Fibroblast of upper back skin (primary cell): ENCODE measurements at places on chromosomes 1 and 21.
A peak's percentile ranks its signal among the peaks of the same experiment; 100 is the strongest.

- DNase-seq = peak; percentile 58
Measured at GRCh38 chr1:156086256-156086662, 4.0 kb upstream of the MEX3A start.

- DNase-seq = peak; percentile 57
Measured at GRCh38 chr1:233790662-233791371, 113.7 kb upstream of the SLC35F3 start.

DNA sequence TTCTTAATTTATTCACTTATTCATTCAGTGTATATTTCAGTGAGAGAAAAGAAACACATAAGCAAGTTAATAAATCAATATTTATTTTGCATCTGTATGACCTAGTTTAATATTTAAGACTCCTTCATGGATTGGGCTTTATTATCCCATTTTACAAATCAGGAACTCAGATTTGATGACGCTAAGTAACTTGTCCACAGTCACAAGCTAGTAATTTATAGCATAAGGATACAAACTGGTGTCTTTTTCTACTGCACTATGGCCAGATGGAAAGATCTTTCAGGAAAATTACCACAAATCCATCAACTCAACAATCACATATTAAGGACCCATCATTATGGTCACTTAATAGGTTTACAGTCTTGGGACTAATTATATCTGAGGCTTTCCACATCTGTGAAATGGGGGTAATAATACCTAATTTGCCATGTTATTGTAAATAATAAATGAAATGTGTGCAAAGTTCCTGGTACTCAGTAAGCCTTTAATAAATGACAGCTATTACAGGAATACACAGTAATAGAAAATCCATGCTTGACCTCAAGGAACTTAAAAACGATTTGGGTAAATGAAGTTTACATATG is 13.3 kb downstream of the CDKN2C start:
- no peak for DNase-seq

DNA sequence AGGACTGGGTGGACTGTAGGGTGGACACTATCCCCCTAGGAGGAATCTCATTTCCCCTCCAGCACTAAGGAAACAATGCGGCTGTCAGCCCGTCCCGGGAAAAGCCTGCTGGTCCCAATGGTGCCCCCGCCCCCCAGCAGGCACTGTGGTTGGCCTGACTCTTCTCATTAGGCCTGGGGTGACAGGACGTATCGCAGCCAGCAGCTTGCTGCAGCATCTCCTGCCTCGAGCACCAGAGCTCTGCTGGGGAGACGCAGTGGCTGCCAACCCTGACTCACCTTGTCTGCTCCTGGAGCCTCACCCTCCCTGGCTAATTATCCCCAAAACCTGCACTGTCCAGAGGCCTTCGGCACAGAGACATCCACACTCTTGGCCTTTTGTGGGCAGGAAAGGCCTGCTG is 115.1 kb upstream of the GJB5 start:
- DNase-seq = no peak

DNA sequence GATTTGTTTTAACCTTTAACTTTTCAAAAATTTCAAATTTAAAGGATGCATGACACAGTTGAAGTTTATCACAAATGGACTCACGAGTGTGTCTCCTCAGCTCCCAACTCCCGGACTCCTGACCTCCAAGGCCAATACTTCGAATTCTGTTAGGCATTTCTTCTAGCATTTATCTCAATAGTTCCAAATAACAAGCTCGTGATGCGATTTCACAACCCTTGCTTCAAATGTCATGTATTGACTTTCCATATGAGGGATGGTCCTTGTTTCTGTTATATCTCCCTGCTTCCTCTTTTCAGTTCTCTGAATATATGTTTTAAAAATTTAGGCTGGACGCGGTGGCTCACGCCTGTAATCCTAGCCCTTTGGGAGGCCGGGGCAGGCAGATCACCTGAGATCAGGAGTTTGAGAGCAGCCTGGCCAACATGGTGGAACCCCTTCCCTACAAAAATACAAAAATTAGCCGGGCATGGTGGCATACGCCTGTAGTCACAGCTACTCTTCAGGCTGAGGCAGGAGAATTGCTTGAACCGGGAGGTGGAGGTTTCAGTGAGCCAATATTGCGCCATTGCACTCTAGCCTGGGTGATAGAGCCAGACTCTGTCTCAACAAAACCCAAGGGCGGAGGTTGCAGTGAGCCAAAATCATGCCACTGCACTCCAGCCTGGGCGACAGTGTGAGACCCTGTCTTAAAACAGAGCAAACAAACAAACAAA is 52.0 kb upstream of the TINAGL1 start:
- no peak for DNase-seq

DNA sequence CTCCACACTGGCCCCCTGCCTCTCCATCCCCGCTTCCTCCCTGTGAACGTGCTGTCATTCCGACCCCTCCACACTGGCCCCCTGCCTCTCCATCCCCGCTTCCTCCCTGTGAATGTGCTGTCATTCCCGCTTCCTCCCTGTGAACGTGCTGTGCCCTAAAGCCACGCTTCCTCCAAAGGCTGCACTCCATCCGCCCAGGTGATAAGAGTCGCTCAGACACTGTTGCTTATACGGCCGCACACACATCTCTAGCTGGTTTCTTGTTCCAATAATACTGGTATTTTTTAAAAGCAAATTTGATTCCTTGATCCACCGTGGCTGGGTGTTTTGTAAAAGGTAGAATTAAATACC is 39.3 kb upstream of the TSPEAR start:
- DNase-seq = no peak

DNA sequence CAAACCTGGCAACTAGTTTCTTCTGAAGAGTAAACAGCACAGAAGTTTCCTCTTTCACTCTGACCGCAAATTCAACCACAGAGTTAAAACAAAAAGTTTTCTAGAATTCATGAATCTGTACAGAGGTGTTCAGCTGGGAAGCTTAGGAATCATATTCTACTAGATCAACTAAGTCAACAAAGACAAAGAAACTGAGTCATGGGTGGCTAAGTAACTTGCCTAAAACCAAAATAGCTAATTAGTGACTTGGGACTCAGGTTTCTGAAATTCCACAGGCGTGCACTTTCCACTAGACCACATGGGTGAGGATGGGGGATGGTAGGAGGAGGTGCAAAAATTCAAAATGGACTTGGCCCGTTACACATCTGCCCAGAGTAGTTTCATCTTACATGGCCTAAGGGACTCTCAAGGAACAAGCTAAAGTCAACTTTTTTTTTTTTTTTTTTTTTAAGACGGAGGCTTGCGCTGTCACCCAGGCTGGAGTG is 25.8 kb downstream of the PTPN14 start:
- peak; percentile 39 for DNase-seq

- DNase-seq = no peak
Measured at GRCh38 chr1:25011943-25012638, 82.0 kb upstream of the RUNX3 start.

DNA sequence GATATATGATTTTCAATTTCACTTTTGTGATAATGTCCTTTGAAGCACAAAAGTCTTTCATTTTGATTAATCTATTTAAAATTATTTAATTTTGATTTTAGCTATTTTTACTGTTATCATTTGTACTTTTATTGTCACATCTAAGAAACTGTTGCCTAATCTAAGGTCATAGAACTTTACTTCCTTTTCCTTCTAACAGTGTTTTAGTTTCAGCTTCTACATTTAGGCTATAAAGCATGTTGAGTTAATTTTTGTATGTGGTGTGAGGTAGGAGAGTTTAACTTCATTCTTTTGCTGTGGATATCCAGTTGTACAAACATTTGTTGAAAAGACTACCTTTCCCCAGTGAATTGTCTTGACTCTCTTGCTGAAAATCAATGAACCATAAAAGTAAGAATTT is 204.5 kb downstream of the TM2D1 start:
- no peak for DNase-seq

DNA sequence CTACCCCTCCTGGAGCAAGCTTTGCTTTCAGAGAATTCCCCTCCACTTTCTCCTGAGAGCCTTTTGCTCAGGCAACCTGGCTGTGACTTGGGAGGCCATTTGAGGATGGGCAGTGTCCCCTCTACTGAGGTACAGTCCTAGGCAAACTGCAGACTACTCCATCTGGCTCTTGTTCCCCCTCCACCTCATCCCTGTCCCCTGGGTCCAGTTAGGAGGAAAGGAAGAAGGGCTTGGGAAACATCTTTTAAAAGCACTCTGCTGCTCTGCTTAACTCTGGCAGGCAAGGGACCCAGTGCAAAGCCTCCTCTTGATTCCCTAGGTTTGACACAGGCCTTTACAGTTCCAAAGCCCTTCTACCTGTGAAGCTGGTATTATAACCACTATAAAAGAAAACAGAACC is 108.2 kb downstream of the NAV1 start:
- DNase-seq = no peak

- DNase-seq = peak; percentile 94
Measured at GRCh38 chr1:74835051-74835450, 102.1 kb downstream of the TYW3 start.

GRCh38 chr21:38787461-38788274 is 18.1 kb upstream of the ETS2 start:
- peak; percentile 76 for DNase-seq

- no peak for DNase-seq
Measured at GRCh38 chr1:59295618-59296017, 1.3 kb upstream of the FGGY start.

DNA sequence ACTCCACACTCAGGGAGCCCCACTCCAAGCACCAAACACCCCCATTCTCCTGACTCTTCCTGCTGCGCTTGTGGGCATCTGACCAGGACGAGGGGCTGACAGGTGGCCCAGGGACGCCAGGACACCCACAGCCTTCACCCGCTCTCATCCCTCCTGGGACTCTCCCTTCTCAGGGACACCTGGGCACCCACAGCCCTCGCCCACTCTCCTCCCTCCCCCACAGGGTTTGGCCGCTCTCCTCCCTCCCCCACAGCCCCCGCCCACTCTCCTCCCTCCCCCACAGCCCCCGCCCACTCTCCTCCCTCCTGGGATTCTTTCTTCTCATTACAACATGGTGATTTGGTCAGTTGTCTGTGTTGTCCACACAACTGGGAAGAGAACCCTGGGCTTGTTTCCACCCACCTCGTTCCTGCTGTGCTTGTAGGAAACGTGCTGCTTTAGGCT is 43.4 kb downstream of the PRDM15 start:
- no peak for DNase-seq

GRCh38 chr21:25559746-25560145 is 47.5 kb downstream of the MRPL39 start:
- no peak for DNase-seq

- DNase-seq = no peak
Measured at GRCh38 chr21:42471206-42471605, 24.8 kb downstream of the RSPH1 start.

DNA sequence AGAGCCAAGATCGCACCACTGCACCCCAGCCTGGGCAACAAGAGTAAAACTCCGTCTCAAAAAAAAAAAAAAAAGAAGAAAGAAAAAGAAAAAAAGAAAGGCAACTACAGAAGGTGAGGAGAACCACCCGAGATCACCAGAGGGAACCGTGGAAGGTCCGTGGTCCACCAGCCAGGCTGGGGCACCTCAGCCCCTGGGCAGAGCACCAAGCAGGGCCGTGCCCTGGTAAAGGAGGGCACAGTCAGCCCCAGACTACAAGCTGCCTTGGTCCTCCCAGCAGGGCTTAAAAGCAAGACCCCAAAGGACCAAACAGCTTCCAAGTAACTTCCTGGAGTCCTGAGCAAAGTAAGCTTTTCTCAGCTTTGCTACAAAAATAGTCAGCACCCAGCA is 8.8 kb upstream of the SAMD11 start:
- no peak for DNase-seq

DNA sequence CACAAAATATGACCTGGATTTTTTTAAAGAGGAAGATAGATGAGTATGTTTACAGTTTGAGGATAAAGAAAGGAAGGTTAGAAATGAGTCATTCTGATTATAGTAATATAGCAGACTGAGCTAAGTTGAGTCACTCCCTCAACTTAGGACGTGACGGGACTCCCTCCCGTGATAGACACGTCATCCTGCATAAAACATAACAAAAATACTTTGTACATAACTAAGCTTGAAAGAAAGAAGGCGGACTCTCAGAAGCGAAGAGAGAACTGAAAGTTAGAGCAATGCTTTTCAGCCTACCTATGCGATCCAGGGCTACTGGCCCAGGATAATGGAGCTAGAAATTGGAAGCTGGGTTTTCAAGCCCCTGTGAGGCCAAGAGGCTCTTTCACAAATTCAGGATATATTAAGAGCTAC is 53.0 kb upstream of the DESI2 start:
- DNase-seq = peak; percentile 91

DNA sequence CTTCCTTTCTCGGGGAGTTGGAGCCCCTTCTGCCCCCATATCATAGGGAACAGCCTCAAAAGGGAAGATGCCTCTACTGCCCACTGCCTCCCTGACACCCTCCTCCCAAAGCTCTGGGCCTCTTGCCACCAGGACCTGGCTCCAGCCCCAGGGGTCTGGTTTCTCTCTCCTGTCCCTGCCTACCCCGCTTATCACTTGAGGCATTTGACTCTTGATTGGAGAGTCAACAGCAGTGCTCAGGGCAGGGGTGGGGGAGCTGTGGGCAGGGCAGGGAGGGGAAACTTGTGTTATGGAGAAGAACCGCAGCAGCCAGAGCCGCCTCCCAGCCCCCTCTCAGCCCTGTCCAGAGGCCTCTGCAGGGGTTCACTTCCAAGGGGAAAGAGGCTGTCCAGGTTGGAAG is 573 bp downstream of the TRIM63 start:
- DNase-seq = no peak

DNA sequence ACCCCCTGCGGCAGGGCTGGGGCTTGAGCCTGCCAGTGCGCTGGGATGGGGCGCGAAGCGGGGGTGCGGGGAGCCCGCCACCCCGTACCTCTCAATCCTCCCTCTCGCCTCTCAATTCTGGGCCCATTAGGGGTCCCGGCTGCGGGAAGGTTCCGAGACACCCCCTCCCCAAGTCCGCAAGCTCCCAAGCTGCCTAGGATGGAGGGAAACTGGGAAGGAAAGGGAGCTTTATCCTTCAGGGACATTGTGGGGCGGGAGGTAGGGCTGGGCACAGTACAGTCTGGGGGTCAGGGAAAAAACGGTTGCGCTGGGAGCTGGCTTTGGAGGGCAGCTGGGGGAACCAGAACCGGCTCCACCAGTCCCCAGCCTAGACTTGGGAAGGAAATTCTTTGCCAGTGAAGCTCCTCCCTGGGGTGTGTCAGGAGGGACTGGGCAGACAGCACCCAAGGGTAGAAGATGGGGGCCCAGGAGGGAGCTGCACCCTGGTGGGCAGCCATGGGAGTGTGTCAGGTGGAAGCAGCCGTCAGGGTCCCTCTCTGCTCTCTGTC is 904 bp downstream of the GJB3 start:
- no peak for DNase-seq

DNA sequence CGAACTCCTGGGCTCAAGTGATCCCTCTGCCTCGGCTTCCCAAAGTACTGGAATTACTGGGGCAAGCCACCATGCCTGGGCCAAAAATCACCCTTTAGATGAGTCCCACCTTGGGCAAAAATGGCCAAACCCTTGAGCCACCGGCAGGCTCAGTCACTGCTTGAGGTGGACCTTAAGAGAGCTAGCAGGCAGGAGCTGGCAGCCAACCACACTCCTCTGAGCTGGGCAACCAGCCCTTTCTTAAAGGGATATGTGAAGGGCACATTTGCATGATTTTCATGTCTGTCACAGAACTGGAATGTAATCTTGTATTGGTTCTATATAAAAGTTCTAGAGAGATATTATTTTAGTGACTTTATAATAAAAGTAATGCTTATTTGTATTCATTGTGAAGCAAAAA is 316.5 kb downstream of the PBX1 start:
- DNase-seq = no peak
